ENCODE measurements at places on chromosomes 1 and 21. TPM values are rescaled to one million over a fixed set of nuclear protein-coding genes. Genes with fewer than 3 reads are reported as not detected.

ZNF593OS gene
- total RNA-seq: not detected

CHIA gene
- total RNA-seq: not detected

LRRC53 gene
- not detected for total RNA-seq

AADACL3 gene
- not detected for total RNA-seq

TRIM67 gene
- total RNA-seq: not detected

PRR9 gene
- total RNA-seq: 0.22 TPM

PDE9A gene
- 1.7 TPM for total RNA-seq

PLA2G4A gene
- total RNA-seq: 39.7 TPM

DENND2C gene
- 1.7 TPM for total RNA-seq

ADAM15 gene
- 63.5 TPM for total RNA-seq

CTSK gene
- 90.2 TPM for total RNA-seq

ABL2 gene
- 46.0 TPM for total RNA-seq

Data from placental pericyte (primary cell).